ELF-1 (cell line): ENCODE measurements at places on chromosomes 5 and 9.

- no peak for DNase-seq
Measured at GRCh38 chr9:118832371-118832770, 536.9 kb downstream of the BRINP1 start.

DNA sequence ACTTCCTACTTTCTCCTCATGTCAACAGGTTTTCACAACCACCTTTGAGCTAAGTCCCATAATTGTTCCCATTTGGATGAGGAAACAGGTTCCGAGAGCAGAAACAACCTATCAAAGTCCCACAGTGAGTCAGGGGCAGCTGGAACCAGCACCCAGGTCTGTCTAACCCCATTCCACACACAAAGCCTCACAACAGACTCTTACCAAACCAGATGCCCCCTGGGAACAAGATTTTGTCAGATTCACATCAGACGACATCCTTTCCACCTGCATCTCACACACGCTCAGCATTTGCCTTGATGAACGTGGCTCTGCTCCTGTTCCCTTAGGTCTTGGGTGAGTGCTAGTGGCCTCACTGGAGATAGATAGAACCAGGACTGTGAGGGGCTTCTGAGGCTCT, 17.0 kb downstream of the SWI5 start:
- DNase-seq: no peak

GRCh38 chr9:9538766-9539165, 1074.0 kb downstream of the PTPRD start:
- DNase-seq: no peak

- no peak for DNase-seq
Measured at GRCh38 chr9:135447126-135447525, 32.5 kb upstream of the PPP1R26 start.

GRCh38 chr9:15176836-15177235, 130.2 kb downstream of the TTC39B start:
- DNase-seq: no peak

- DNase-seq: peak; percentile 52
Measured at GRCh38 chr9:134660407-134660806, 18.8 kb downstream of the COL5A1 start.

DNA sequence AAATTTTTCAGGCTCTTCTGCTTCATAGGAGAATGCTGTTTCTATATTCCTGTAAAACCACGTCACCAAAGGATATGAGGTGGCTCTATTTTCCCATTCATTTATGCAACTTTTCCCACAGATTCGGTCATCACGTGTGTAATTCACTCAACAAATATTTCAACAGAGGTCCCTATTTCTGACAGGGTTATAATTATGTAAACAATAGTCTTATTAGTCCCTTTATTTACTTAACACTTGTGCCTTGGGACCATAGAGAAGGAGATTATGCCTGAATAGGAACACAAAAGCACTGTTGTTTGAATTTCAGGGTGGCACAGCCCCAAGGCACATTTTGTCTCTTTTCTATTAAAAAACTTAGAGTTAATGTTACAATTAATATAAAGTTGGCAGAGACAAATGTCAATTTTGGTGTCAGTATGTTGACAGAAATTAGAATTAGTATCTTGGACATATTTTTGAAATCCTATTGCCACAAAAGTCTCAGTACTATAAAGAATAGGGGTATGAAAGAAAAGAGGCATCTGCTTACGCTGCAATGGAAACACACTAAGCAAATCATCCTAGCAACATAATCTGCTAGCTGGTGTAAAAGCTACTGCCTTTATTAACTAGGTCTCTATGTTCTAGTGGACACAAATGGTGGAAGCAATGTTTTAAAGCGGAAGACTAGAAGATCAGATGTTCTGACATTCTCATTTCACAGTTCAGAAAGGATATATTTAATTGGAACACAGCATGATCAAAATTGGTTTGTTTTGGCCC, 229.1 kb upstream of the TBCA start:
- DNase-seq: no peak

DNA sequence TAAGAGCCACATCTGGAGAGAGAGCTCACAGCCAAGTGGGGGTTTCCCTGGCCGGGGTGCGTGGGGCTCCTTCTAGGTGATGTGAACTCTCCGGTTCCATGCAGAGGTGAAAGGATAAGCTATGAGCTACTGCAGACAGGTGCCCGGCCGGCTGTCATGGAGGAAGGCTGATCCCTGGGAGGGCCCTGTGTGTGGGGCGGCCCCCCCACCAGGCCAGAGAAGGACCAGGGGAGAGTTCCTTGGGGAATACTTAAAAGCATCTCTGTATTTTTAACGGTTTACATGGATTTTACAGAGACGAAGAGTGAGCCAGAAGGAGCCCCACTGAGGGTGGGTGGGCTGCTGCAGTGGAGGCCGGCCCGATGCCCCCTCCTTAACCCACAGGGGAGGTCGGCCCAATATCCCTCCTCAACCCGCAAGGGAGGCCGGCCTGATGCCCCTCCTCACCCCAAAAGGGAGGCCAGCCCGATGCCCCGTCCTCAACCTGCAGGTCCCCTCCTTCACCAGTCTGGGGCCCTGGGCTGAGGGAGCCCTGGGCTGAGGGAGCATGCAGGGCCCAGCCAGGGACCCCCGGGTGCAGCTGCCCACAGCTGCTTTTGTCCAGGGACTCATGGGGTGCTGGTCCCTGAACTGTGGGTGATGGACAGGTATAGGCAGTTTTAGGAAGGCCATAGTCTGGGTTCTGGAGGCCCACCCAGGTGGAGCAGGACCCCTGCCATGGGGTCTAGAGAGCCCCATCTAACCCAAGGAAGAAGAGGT, 31.9 kb downstream of the MRPL36 start:
- DNase-seq: no peak

GRCh38 chr9:96206156-96206751, 95.7 kb downstream of the HSD17B3 start:
- no peak for DNase-seq

DNA sequence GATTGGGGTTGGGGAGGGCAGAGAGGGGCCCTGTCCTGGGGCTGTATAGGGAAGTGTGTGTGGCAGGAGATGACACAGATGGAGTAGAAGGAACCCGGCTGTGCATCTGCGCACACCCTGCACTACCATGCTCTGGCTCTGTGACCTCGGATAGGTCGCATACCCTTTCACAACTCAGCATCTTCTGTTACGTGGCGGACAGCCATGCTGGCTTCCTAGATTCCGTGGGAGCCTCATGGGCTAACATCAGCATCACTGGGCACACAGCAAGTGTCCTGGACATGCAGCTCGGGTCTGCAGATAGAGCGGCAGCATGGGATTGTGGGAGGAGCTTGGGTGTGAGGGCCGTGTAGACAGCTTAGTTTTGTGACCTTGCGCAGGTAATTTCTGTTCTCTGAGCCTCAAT, 9.2 kb downstream of the ARPC5L start:
- no peak for DNase-seq

GRCh38 chr9:90958328-90958727, 156.7 kb downstream of the SYK start:
- DNase-seq: peak; percentile 28
